ENCODE measurements at places on chromosomes 4 and X.

DNA sequence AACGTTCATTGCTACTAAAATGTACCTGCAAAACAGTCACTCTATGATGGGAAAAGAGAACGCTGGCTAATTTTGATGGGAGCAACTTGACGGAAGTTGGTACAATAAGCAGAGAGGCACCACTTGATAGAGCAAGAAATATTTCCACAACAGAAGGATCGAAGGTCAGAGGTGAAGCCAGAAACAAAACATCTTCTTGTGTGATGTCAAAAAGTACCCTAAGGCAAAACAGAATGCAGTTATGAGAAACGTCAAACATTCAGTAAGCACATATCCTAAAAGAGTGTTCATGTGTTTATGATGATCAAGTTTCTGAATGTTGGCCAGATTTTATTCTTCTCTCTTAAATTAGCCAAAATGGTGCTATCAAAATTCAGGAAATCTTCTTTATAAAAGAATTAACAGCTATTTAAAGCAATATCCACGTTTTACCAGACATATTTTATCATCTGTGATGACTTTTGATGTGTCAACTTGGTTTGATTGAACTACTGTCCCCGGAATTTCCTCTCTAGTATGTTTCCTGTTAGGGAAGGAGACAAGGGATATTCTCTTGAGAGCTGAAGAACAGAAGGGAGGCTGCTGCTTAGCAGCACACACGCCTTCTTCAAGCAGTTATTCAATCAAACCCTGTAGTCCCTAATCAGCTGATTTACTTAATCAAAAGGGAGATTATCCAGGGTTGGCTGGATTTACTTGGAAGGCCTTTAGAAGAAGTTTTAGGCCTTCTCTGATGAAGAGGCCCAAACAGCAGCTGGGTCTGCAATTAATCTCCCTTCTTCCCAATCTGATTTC, 15.7 kb downstream of the AASDH start:
- DNase-seq = no peak

DNA sequence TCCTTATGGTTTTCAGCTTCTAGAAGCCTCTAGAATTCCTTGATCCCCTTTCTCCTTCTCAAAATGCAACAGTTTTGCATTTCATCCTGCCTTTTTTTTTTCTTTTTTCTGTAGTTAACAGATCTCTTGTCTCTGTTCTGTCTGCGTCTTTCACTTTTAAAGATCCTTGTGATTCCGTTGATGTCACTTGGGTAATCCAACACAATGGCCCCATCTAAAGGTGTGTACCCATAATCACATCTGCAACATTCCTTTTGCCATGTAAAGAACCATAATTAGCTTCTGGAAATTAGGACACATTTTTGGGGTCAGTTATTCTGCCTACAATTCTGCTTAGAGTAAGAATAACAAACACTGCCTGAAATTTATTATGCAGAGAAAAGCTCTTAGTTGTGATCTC, 1180.9 kb upstream of the ADGRL3 start:
- DNase-seq = no peak

DNA sequence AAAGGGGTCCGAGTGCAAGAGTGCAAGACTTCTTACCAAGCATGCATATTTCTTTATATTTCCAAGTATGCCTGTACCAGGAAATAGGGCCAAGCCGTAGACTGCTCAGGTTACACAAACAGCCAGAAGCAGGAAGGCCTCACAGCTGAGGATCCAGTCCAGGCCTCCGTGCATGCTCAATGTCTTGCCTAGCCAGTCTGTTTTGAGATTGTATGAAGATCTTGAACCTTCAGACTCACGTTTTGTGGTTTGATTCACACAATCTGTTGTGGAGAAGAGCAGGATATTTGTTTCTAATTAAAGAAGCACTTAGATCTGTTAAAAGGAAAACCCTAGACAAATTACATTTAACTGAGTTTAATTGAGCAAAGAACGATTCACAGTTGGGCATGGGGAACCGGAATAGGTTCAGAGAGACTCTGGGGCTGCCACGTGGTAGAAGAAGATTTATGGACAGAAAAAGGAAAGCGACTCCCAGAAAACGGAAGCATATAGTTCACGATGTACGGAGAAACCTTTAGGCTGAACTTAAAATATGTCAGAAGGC, 1.2 kb downstream of the MGST2 start:
- peak; percentile 87 for DNase-seq

- no peak for DNase-seq
Measured at GRCh38 chr4:7353846-7354610, 80.7 kb downstream of the PSAPL1 start.

DNA sequence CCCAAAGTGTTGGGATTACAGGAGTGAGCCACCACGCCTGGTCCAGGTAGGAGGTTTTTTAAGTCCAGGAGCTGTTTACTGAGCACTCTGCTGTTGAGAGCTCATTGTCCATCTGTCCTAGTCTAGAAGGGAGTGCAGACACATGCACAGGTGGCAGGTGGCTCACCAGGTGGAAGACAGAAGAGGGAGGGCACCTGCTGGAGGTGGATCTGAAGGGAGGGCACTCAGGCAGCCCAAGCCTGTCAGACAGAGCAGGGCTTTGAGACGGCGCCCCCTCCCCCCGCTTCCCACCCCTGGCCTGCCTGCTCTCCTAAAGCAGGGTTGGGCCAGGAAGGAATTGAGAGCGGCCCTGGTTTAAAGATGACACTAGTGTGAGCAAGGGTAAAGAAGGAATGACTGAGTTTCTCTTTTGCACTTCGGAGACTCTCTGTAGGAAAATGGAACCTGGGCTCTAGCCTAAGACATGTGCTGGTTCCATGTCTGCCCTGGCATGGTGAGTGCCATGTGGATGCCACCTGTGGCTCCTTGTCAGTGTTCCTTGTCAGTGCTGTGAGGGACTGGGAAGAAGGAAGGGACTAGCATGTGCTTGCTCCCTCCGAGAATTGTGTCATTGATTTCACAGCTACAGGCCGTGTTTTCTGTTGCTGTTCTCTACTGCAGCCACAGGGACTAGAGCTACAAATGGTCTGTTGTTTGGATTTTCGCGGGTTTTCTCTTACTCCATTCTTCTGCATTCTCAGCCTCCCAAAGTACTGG, 108.6 kb downstream of the TNIP2 start:
- no peak for DNase-seq

DNA sequence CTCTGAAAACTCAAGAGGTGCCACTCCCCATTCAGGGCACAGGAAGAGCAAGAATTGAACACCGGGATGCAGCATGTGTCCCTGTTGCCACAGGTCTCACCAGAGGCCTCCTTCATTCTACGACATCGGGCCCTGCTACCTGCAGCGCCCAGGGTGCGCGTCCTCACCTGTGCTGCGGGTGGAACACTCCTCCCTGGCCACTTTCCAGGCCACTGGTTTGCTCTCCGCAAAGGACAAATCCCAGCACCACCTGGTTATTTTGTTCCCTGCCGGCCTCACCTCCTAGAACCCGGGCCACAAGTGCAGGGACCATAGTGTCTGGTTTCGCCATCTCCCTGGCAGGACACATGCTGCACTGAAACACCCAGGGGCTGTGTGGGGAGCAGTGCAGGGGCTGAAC, 14.3 kb upstream of the FAM3A start:
- no peak for DNase-seq

DNA sequence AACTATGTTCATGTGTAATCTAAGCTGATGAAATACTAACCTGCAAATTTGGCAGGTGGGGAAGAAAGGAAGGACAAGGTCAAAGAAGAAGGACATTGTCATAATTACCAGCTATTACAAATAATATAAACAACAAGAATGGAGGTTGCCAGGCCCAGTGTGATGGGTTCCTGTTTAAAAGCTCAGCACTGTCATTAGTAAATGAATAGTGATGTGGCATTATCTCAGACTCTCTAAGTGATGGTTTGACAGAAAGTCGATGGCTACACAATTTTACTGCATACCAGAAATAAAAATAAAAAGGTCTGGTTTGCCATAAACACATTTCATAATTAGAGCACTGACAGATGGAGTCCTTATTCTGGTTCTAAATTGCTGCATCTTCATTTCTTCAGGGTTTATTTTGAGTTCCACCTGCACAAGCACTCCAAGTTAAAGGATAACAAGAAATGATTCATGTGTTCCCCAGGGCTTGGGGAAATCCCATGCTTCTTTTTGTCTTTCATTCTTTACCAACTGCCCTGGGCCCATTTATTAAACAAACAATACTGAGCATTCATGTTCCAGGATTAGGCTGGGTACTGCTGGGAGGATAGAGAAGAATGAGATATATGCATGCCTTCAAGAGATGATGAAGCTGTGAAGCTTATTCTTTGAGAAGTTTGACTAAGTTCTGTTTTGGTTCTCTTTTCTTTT, 367.8 kb upstream of the RASGEF1B start:
- no peak for DNase-seq

DNA sequence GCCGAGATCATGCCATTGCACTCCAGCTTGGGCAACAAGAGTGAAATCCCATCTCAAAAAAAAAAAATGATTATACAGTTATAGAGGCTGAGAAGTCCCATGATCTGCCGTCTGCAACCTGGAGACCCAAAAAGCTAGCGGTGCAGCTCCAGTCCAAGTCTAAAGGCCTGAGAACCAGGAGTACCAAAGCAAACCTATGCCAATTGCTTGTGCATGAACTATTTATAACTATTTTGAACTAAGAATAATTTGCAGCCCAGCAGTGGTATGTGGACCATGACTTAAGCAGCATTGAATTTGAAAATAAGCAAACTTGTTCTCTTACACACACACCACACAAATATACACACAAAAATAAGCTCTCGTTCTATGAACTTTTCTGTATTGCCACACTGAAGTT, 51.8 kb downstream of the TASL start:
- no peak for DNase-seq

DNA sequence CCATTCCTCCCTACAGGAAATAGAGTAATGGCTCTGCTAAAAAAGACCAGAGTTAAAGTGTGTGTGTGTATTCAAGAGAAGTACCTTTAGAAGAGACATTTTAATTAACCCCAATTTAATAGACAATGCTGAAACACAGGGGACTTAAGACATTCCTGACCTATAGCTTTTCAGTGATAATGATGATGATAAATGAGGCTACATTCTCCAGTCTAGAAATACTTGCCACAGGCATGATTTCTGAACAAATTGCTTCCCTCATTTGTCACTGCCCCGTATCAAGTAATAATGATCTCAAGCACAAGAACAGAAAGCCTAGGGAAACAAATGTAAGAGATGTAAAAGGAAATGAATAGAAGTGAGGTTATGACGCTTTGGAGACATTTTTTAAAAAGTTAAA, 117.1 kb downstream of the UNC5C start:
- no peak for DNase-seq

DNA sequence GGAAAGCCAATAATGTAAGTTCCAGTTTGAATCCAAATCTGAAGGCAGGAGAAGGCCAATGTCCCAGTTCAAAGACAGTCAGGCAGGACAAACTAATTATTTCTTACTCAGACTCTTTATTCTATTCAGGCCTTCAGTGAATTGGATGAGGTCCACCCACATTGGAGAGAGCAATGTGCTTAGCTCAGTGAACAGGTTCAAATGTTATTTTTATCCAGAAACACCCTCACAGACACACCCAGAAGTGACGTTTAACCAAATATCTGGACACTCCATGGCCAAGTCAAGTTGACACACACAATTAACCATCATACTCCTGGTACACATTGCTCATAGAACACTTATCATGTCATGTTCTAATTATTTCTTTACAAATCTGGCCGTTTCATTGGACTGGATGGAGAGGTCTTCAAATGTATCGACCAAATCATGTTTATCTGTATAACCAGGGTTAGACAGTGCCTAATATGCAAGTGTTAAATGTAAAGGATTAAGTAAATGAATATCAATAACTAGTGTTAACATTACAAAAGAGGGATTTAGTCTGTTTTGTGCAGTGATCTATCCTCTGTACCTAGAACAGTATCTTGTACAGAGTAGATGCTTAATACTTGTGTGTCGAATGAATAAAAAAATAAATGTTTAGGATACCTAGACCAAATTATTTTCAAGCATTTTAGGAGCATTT, 27.1 kb upstream of the XK start:
- DNase-seq = no peak

GRCh38 chr4:83782591-83782990, 246.7 kb downstream of the GPAT3 start:
- DNase-seq = no peak

DNA sequence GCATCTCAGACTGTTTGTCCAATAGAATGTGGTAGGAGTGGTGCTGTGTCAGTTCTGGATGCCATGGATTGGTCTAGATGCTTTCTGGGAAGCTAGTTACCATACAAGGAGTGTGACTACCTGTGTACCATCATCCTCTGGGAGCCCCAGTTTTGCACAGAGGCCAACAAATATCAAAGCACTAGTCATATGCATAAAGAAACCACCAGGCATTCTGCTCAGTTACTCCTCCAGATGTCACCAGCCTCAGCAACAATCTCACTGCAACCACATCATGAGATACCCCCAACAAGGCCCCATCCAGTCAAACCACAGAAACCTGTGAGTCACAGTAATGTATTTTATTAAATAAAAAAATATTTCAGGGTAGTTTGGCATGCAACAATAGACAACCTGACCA, 435.8 kb upstream of the CPEB2 start:
- no peak for DNase-seq

DNA sequence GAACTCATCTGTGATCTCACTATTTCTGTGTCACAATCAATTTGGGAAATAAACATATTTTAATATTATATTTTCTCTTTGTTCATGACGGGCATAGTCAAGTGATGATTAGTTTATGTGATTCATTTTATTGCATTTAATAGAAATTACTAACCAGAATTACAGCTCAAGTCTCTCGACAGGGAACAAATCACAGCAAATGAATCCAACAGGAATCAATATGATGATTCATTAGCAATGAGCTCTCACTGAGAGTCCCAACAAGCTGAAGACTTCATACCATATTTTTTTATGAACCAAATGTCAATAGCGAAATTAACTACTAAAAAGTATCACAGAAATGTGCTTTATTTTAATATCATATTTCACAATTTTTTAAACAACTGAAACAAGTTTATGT, 649.7 kb downstream of the GRID2 start:
- DNase-seq = no peak

- DNase-seq = no peak
Measured at GRCh38 chr4:17771284-17771908, 10.0 kb downstream of the FAM184B start.

DNA sequence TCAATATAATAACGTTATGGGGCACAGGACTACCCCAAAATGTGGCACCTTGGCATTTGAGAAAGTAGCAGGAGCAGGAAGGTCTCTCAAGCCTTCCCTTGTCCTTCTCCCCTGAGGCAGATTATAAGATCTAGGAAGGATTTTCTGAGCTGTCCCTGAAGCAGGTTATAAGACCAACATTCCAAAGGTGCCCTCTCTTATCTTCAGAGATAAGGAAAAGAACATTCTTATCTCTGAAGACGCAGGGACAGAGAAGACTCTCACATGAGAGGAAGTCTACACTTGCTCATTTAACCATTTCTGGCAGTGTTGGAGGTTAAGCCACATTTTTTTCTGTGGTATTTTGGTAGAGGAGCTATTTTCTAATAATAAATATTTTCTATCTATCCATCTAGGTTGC, 437.9 kb upstream of the MAOA start:
- no peak for DNase-seq

DNA sequence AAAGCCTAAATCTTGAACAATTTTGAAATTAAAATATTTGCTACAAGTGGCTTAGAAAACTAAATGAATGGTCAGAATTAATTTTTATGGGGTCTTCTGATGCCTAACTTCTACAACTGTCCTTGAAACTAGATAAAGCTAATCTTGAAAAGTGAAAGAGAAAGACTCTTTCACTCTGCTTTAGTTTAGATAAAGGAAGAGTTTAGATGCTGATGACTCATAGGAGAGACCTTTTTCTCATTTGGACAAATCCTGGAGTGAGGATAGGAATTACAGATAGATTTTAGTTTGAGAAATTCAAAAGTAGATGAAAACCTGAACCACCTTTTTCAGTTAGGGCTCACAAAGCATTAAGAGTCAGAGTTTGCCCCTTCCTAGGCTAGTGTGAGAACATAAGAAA, 342.3 kb upstream of the GRID2 start:
- no peak for DNase-seq
